Urinary bladder (tissue), 4 donors: ENCODE measurements at places on chromosomes 13 and 19. TPM values are rescaled to one million over a fixed set of nuclear protein-coding genes. Genes with fewer than 3 reads are reported as not detected.

DNA sequence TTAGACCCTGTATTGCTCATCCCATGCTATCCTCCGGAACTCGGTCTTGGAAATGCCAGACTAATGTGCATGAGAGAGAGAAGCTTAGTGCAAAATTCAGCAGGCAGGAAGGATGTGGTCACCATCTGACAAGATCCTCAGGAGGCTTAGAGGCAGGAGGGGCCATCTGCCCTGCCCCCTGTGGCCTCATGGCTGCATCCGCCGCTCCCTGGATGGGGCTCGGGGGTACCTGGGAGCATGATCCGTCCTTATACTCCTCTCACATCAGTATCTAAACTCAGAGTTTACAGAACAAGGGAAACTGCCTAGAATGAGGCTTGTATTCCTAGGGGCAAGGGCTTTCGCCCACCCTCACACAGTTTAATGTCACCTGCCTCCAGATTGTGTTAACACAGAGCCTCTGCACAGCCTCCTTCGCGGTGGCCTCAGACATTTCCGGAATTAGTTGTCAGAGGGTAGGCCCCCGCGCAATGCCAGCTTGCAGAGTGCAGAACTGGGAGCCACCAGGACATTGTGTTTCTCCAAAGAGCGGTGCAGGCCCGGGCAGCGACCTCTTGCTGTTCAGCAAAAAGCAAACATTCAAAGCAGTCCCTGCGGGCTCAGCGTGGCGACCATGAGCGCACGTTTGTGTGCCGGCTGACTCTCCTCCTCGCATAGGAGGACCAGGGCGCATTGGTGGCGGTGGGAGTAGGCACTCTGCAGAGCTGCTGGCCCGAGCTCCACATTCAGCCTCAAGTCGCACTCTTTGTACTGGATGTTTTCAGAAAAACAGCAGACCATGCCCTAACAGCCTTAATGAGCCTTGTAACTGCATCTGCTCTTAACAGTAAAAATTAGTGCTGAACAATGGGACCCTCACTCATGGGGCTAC is 39.1 kb downstream of the GPR12 start:
- no peak for DNase-seq

GRCh38 chr13:110345701-110346100 is 38.6 kb downstream of the COL4A2 start:
- DNase-seq: no peak

The ZFR2 gene
- 0.38 TPM for polyA plus RNA-seq

GRCh38 chr13:78625384-78625783 is 22.0 kb upstream of the POU4F1 start:
- no peak for DNase-seq

The OVOL3 gene
- not detected for polyA plus RNA-seq

GRCh38 chr13:107295416-107296140 is 727.6 kb upstream of the ARGLU1 start:
- no peak for DNase-seq

The MLLT1 gene
- polyA plus RNA-seq: 46.6 TPM

DNA sequence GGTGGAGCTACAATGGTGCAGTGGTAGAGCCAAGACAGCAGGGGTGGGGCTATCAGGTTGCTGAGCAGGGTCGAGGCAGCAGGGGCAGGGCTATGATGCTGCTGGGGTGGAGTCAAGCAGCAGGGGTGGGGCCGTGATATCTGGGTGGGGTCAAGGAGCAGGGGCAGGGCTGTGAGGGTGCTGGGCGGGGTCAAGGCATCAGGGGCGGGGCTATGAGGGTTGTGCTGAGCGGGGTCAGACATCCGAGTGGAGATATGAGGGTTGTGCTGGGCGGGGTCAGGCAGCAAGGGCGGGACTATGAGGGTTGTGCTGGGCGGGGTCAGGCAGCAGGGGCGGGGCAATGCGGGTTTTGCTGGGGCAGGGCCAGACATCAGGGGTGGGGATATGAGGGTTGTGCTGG is 14.7 kb downstream of the HCN2 start:
- DNase-seq: no peak

- DNase-seq: no peak
Measured at GRCh38 chr19:45785097-45785496, 2.8 kb upstream of the DMPK start.

DNA sequence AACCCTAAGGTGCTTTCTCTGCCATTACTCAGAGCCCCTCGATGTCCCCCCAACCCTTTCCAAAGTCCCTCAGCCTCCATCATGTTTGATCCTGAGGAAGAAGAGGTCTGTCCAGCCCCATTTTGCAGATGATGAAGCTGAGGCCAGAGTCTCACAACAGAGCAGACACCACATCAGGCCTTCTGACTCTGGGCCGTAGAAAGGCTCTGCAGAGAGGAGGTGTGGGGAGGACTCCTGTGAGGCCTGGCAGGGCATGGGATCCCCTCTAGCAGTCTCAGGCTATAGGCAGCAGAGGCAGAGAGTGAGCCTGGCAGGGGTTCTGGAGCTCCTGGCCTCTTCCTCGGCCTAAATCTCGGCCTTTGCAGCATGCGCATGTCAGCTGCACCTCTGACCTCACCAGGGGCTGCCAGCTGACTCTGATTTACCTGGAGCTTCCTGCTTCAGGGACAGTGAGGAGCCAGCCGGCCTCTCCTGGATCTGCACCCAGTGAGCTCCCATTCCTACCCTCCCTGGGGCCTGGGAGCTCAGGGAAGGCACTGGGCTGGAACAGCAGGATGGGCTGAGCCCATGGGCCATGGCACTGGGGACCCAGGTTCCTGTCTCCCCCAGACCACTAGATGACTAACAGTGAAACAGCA is 41.7 kb upstream of the VSTM2B start:
- DNase-seq: no peak

- DNase-seq: no peak
Measured at GRCh38 chr13:113507505-113508345, 17.2 kb upstream of the DCUN1D2 start.

GRCh38 chr13:93922063-93922855 is 557.2 kb downstream of the DCT start:
- DNase-seq: no peak

DNA sequence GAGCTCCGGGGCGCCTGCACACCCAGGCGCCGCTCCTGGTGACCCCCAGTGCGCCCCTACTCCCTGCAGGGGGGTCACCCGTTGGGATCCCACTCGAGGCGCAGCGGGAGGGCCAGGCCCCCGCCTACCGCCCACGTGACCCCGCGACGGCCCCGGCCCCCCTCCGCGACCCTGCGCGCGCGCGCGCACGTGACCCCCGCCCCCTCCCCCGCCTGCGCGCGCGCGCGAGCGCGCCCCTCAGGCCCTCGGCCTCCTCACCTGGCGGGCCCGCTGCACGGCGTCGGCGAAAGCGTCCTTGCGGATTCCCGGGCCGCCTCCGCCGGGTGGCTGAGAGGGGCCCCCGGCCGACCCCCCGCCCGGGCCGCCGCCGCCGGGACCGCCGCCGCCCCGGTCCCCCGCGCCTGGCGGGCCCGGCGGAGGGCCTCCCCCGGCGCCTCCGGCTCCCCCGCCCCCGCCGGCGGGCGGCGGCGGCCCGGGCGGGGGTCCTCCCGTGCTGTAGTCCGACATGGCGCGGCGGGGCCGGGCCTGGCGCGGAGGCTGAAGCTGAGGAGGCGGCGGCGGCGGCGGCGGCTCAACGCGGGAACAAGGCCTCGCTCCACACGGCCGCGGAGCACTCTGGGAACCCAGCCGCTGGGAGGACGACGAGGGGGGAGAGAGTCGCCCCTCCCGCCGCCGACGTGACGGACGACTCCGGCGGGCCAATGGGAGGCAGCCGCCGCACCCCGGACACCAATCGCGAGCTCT is at the start of gene KHSRP:
Gene KHSRP, minus strand, starts transcription at position 617 of the 744 bp plus-strand sequence. Its CDS starts 110 bp downstream, at position 507.
- DNase-seq: no peak

The UHRF1 gene
- polyA plus RNA-seq: 0.57 TPM

DNA sequence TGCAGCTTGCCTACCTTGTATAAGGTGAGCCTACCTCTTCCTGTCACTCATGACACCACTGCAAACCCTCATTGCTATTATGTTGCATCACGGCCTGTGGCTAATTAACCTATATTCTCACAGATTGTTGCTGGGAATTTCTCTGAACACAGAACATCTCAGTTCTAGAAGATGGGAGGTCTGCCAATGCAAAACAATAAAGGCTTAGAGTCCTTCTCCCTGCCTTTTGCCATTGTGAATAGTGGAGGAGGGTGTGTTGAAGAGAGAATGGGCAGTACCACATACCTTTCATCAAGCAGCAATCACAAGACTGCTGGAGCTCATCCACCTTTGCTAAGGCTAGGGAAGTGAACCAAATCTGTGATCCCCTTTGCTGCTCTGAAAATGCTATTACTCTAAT is 34.4 kb downstream of the WDFY2 start:
- DNase-seq: no peak

The OCEL1 gene
- 28.4 TPM for polyA plus RNA-seq

GRCh38 chr13:65488606-65489005 is 1741.5 kb downstream of the PCDH9 start:
- DNase-seq: no peak

The CILP2 gene
- 0.32 TPM for polyA plus RNA-seq

GRCh38 chr13:107348471-107348870 is 780.5 kb upstream of the ARGLU1 start:
- no peak for DNase-seq

- no peak for DNase-seq
Measured at GRCh38 chr13:97724450-97724849, 229.0 kb upstream of the IPO5 start.

DNA sequence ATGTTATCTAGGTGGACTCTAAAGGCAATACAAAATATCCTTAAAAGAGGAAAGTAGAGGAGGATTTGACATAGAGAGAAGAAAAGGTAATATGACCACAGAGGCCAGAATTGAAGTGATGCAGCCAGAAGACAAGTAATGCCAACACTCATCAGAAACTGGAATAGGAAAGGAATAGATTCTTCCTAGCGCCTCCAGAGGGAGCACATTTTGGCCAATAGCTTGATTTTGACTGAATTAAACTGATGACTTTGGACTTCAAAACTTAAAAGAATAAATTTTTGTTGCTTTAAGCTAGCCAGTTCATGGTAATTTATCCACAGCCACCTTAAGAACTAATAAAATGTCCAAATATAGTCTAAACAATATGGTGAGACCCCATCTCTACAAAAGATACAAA is 1921.9 kb downstream of the OLFM4 start:
- no peak for DNase-seq

DNA sequence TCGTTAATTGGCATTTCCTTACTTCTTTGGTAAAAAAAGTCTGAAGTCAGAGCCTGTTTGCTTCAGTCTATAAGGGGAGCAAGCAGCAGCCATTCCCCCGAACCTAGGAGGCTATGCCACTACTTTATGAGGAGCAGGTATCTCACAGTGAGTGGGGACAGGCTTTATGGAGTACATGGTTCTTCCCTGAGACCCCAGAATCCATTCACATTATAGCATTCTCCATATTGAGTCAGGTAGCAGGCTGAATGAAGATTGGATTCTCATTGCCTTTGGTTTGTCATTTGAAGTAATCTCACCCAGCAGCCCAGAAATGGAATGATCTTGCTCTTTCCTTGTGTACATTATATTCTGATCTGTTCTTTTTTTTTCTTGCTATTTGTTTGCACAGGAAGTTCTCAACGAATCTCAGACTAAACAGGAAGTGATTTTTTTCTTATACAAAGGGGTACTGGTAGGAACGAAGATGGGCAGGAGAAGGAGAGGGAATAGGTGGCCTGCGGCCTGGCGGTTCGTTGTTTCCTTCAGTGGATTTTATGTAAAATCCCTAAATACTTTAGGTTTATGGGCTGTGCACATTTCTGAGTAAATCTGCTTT is 74.4 kb downstream of the ARHGAP35 start:
- no peak for DNase-seq

DNA sequence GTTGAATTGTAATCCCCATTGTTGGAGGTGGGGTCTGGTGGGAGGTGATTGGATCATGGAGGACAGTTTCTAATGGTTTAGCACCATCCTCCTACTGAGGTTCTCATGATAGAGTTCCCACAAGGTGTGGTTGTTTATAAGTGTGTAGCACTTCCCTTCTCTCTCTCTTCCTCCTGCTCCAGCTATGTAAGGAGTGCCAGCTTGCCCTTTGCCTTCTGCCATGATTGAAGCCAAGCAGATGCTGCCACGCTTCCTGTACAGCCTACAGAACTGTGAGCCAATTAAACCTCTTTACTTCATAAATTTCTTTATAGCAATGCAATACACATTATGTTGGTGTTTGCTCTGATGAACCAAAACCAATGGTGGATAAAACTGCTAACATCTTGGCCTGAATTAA is 238.2 kb downstream of the EFNB2 start:
- DNase-seq: no peak

- DNase-seq: no peak
Measured at GRCh38 chr13:98039964-98040363, 86.5 kb downstream of the IPO5 start.

- DNase-seq: no peak
Measured at GRCh38 chr13:62110079-62110478, 694.4 kb upstream of the PCDH20 start.

GRCh38 chr13:38328699-38329098 is 21.0 kb upstream of the UFM1 start:
- no peak for DNase-seq

- no peak for DNase-seq
Measured at GRCh38 chr13:40432018-40432978, 234.1 kb downstream of the FOXO1 start.

DNA sequence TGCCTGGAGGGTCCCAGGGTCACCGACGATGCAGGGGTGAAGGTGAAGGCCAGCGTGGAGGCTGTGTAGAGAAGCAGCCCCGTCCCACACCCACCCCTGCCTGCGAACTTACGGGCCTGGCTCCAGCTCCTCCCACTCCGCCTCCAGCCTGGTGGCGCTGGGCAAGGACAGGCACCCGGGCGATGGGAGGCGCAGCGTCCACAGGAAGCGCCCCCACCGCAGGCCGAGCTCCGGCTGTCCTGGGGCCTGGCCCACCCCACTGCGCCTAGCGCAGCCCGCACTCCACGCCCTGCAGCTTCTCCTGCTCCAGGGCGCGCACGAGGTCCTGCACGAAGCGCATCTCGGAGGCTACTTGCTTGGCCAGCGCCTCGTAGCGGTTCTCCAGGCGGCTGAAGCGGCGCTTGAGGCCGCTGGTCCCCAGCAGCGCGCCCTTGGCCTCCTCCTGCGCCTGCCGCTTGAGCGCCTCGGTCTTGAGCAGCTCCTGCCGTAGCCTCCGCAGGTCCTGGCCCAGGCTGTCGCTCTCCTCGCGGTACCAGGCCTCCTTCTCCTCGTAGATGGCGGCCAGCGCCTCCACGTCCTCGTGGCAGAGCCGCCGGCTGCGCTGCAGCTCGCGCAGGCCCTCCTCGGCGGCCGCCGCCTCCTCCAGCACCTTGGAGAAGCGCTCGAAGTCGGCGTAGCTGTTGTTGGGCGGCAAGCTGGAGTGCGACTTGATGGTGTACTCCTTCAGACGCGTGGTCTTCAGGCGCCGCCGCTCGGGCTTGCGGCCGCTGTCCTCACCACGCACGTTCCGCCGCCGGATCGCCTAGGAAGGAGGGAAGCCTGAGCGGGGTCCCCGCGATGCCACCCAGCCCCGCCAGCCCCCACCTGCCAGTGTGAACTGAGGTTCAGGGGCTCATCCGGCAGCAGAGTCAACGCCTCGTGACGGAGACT is 11.8 kb downstream of the DAPK3 start:
- no peak for DNase-seq
